BJ (cell line): ENCODE measurements at places on chromosomes 12 and 14.
A peak's percentile ranks its signal among the peaks of the same experiment; 100 is the strongest.

DNA sequence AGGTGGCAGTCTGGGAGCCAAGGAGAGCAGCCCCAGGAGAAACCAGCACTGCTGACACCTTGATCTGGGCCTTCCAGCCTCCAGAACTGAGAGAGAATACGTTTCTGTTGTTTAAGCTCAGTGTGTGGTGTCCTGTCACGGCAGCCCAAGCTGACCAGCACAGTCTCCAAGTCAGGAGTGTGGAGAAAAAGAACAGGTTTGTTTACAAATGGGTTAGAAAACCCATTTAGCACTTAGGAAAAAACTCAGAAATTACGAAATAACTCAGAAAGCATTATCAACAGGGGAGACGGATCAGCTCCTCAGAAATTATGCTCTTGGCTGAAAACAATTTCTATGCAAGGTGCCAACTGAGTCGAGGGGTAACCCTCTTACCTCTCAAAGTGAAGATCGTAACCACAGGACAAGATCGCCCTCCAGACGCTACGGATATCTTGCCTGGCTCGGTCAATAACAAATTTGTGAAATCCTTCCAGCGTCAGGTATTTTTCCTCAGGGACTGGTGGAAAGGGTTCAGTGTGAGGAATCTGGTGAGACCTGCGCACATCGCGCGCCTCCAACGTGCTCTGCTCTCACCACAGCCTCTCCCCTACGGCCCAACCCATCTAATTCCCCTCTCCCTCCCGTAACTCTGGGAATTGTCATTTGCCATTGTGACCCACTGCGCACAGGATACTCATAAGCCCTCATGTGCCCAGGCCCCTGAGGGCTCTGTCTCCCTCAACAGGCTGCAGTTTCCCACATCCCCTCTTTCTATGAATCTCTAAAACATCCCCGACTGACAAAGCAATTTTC lies 50.2 kb downstream of the TRAFD1 start:
- no peak for DNase-seq

DNA sequence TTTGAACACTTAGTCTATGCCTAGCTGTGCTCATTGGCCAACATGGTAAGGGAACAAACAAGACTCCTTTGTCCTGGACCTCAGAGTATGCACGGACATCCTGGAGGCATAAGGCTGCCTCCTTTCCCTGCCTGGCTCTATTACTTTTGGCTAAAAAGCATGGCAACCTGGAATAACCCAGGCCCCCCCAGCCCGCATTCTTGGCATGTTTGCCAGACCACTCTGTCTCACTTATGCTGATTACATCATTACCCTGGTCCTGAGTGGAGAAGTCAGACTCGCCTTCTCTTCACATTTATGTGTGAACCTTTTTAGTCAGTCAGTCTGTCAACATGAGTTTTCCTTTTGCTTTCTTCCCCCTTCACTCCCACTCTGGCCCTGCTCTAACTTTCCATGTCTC lies 58.0 kb upstream of the ELK3 start:
- peak; percentile 7 for DNase-seq

DNA sequence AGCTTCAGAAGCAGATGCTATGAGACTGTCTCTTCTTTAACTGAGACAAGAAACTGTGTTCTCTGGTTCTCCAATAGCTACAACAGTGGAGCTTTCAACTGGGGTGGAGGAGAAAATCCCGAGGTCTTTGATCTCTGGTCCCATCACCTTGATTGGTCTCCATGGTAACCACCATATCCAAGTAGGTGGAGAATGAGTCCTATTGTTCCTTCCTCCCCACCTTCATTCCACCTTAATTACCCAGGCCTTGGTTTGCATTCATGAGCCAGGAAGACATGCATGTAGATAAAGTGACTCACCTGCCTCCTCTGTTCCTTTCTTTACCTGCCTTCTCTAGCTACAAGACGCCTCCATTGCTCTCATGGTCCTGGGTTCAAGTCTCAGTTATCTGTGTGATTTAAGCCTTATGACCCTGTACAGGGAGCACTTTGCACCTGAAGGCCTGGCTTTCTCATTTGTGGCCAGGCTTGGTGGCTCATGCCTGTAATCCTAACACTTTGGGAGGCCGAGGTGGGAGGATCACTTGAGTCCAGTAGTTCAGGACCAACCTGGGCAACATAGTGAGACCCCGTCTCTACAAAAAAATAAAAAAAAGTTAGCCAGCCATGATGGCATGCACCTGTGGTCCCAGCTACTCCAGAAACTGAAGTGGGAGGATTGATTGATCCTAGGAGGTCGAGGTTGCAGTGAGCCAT lies 157.7 kb upstream of the TBX3 start:
- DNase-seq, result no peak

DNA sequence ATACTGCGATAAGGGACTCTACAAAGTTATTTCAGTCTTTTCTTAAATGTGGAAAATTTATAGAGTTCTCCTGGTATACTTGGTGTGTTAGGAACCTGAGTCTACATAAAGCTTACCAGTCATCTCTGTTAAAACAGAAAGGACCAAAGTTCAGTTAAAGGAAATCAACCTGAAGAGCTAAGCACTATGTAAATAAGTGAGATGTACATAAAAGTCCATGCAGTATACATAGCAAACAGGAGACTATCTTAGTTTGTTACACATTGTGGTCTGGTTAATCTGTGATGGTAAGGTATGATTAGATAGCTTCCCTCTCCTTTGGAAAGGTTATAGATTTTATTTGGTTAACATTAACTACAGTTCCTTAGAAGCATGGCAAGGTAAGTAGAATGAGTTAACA lies 75.9 kb downstream of the ATP2B1 start:
- no peak for DNase-seq

DNA sequence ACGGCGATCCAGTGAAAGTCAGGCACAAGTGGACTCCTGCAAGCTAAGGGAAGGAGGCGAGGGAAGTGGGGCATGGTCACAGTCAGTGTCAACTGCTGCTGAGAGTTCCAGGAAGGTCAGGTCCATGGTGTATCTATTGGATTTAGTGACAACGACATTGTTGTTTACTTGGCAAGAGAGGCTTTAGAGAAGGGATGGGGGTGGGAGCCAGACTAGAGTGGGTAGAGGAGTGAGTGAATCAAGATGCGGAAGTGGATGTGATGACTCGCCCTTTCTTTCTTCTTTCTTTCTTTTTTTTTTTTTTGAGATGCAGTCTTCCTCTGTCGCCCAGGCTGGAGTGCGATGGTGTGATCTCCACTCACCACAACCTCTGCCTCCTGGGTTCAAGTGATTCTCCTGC lies 12.5 kb downstream of the P2RX7 start:
- no peak for DNase-seq

GRCh38 chr12:63083046-63083445 lies 68.0 kb downstream of the AVPR1A start:
- DNase-seq, result no peak

GRCh38 chr14:106459971-106460730 lies 933.8 kb downstream of the TMEM121 start:
- no peak for DNase-seq

- DNase-seq, result no peak
Measured at GRCh38 chr14:78611796-78612571, 441.8 kb downstream of the NRXN3 start.

DNA sequence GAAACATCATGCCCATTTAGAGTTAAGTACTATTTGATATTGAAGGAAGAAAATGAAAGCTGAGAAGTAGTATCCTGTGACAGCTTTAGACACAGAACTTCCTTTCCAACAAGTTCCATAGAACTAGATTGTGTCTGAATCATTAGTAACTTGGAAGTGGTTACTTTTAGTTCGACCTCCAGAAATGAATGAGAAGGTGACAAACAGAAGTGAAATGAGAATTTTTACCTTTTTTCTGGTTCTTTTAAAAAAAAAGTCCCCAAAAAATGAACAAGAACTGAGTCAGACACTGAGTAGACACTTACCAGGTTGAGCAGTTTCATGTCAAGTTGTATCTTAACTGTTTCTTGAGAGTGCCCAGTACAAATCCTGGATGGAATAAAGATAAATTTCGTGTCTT lies 3.0 kb downstream of the ATP6V0A2 start:
- DNase-seq, result no peak

- DNase-seq, result no peak
Measured at GRCh38 chr12:126999352-126999751, 1267.6 kb upstream of the TMEM132C start.

GRCh38 chr14:97902630-97903029 lies 1105.4 kb downstream of the VRK1 start:
- no peak for DNase-seq

- DNase-seq, result no peak
Measured at GRCh38 chr12:68303850-68304249, 28.3 kb downstream of the MDM1 start.

DNA sequence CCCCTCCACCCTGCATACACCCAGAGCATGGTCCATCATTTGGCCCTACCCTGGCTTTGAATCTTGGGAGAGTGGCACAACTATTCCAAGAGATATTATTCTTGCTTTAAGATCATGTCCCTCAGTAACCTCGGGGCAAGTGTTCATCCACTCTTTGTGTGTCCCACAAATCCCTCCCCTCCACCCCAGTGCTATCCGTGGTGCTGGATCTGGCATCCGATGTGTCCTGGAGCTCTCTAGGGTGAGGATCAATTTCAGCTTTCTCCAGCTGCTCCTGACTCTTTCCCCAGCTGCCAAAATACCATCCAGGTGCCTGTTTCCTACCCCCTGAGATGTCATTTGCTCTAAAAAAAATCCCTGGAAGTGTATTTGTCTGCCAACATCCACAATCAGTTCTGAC lies 64.8 kb upstream of the CMKLR1 start:
- no peak for DNase-seq

DNA sequence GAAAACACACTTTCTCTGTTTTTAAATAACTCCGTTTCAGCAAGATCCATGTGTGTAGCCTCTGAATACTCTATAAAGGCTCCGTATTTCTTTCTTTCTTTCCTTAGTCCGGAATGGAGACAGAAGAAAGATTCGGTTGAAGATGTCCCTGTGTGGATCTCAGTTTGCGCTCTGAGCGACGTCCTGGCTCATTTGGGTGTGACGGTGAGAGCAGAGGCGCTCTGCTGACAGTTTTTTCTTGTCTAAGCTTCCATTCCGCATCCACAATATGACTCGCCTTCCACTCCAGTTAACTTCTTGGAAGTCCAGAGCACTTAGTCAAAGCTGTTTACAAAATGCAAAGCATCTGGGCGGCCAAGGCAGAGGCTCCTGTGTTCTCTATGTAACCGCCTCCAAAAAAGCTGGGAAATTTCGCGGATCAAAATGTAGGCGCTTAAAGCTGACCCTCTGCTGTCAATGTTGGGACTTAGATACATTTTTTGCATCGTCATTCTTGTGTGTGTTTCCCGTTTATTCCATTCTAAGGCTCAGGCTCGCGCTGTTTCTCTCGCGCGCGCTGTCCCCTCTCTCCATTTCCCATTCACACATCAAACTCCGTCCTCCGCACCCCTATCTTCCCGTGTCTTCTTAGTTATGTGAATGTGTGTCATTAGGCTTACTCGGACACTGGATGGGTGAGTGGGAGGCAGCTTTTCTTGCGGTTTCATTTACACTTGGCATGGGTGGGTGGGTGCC lies 880 bp upstream of the FLRT2 start:
- no peak for DNase-seq

GRCh38 chr12:111322336-111323250 lies 46.3 kb downstream of the PHETA1 start:
- DNase-seq, result no peak

- no peak for DNase-seq
Measured at GRCh38 chr14:77139540-77140358, 1.8 kb downstream of the ZDHHC22 start.

DNA sequence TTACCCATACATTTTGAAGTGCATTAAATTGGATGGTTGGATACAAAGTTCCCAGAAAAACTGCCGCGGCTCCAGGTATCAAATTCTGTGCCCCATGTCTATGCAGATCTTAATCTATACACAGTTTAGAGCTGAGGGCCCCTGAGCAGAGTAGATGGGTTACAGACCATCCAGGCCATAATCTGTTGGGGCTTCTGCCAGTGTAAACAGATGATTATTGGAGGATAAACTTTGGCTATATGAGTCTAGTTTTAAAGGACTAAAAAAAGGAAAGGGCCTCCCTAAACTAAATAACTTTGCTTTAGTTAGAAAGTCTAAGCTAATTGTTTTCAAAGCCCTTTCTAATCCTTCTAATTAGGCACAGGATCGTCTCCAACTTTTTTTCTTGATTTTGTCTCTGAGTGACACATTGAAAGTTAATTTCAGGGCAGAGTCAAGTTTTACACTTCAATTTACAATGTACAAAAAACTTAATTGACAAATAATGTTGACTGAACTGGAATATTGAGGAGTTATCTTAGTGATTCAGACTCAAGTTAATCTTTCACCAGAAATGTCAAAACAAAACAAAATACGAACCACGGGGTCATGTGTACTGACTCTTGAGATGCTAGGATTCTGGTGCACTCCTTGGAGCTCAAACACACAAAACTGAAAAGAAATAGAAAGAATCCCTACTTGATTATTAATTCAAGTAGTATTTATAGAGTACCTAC lies 133.9 kb upstream of the SCAF11 start:
- DNase-seq, result no peak
